ENCODE measurements at places on chromosomes 7 and 10.
A peak's percentile ranks its signal among the peaks of the same experiment; 100 is the strongest.

DNA sequence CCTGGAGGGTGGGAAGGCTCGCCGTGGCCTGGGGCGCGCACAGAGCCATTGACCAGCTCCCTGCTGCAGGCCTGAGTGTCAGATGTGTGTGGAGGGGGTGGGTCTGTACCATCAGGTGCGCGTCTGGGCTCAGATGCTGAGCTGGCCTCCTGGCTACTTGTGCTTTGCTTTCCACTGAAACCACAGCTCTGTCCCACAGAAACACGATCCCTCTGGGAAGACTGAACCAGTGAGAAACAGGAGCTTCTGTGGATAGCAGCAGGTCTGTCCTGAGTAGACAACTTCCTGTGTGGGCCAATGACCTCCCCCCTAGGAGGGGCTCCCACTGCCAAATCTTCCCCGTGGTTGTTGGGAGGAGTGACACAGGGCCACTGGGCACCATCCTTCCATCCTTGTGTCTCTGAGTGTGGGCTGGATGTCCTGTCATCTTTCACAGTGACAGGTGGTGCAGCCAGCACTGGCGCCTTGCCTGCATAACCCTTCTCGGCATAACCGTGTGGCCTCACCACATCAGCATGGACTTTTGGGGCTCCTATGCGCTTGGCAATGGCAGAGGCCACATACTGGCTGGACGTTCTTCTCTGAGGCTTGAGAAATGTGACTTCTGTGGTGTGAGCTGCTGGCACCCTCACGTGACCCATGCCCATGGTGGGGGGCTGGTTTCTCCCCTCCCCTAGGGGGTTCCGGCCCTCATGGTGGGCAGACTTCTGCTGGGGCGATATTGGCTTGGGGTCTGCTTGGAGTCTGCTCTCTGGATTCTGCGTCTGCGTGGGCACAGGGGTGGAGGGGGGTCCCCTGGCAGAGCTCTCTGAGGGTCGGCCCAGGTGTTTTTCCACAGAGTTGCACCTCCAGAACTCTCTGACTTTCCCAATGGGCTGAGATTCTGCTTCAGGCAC lies 245.5 kb upstream of the GRB10 start:
- DNase-seq: no peak

GRCh38 chr10:18504161-18504560 lies 147.2 kb downstream of the NSUN6 start:
- DNase-seq: no peak

DNA sequence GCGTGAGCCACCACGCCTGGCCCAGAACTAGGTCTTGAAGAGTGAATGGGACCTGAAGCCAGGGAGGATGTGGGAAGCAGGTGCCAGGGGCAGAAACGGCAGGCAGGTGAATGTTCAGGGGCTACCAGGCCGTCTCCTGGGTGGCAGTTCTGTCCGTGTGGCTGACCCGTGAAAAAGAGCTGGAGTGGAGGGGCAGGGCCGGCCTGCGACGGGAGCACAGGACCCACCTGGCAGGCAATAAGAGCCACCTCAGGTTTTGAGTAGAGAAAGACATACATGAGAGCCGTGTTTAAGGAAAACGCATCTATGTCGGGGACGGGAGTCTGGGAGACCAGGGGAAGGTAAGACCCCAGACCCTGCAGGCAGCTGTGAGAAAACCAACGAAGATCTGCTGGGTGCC lies 70.7 kb upstream of the ATP6V0A4 start:
- no peak for DNase-seq

DNA sequence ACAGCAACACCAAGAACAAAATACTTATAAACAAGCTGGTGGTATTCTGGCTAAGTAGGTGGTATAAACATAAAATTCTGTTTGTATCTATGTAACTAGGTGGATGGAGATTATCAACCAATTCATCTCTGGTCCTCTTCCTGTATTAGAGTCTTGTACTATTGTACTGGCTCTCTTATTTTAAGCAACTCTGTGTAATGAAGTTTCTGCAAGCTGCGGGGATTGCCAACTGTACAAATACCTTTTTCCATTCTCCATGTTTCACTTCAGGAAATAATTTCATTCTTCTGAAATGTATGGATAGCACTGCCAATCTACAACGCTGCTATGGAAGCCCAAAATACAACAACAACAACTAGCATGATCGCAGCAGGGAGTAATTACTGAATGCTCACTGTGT lies 44.8 kb downstream of the JAZF1 start:
- DNase-seq: no peak

GRCh38 chr10:62224606-62225005 lies 44.0 kb downstream of the RTKN2 start:
- DNase-seq: no peak

DNA sequence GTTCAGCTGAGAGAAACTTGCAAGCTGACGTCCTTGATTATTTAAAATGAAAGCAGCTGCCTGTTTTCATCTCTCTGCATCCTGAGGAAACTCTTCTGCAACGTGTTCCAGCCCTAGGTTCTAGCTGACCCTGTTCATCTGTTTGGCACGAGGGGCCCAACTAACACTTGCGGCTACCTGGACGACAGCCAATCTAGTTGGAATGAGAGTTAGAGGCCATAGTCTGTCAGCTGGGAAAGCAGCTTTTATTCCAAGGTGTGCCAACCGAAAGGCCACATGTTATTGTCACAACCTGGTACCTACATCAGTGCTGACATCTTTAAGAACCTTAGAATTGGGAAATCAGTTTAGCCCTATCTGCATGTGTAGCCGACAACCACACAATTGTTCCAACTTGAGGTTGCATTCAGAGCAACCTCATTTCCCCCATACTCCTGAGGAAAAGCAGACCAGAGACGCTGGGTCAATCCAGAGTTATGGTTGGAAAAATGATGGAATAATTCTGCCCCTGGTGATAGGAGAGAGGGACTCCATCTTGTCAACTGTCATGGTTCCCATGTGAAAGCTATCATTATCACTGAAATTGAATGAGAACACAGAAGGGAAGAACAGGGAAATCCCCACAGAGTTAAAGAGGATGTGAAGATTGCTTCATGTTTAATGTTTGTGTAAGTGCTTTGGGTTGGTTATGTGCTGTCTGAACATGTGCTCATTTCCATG lies 121.6 kb downstream of the EGFR start:
- DNase-seq: no peak

GRCh38 chr10:66983475-66983818 lies 57.6 kb downstream of the LRRTM3 start:
- DNase-seq: no peak

GRCh38 chr7:12401538-12402364 lies 1.9 kb downstream of the VWDE start:
- no peak for DNase-seq

- peak; percentile 73 for DNase-seq
Observed at GRCh38 chr7:101688183-101688831, 59.2 kb upstream of the MYL10 start.

GRCh38 chr7:85673876-85674275 lies 487.0 kb upstream of the SEMA3D start:
- DNase-seq: no peak

DNA sequence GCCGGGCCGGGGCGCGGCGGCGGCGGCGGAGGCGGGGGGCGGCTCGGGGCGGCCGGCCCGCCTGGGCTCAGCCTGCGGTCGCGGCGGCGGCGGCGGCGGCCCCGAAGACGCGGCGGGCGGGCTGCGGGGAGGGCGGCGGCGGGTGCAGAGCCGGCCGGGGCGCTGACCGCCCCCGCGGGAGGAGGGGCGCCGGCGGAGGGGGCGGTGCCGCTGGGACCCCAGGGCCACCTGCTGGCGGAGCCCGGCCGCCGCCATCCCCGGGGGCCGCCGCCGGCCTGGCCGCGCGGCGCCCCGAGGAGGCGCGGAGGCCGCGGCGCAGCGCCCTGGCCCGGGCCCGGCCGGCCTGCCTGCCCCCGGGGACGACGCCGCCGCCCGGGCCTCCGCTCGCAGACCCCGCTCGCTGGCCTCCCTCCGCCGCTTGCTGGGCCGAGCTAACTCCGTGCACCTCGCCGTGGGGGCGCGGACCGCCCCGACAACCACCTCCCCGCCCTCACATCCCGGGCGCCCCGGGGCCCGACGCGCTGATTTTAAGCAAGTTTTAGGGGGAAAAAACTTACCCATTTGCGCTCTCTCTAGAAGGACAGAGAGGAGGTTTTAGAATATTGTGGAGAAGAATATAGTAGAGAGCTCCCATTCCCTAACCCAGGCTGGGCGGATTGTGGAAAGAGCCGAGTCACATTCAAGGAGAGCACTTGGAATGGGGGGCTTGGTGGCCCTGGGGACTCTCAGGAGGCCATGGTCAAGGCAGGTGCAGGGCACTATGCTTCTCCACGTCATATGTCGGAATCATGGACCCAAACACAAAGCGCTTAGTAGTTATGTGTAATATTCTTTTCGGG lies at the start of gene BEND7:
BEND7 (minus strand) TSS at position 140 of the 839 bp plus-strand sequence. CDS start 481 bp downstream, outside the sequence.
- no peak for DNase-seq

- DNase-seq: no peak
Observed at GRCh38 chr10:4675808-4676207, 150.2 kb upstream of the AKR1E2 start.

- no peak for DNase-seq
Observed at GRCh38 chr7:25580141-25580540, 351.9 kb upstream of the NPVF start.

- DNase-seq: peak; percentile 48
Observed at GRCh38 chr7:24717247-24717622, 40.0 kb downstream of the GSDME start.

GRCh38 chr7:20085086-20085485 lies 132.1 kb downstream of the MACC1 start:
- no peak for DNase-seq

DNA sequence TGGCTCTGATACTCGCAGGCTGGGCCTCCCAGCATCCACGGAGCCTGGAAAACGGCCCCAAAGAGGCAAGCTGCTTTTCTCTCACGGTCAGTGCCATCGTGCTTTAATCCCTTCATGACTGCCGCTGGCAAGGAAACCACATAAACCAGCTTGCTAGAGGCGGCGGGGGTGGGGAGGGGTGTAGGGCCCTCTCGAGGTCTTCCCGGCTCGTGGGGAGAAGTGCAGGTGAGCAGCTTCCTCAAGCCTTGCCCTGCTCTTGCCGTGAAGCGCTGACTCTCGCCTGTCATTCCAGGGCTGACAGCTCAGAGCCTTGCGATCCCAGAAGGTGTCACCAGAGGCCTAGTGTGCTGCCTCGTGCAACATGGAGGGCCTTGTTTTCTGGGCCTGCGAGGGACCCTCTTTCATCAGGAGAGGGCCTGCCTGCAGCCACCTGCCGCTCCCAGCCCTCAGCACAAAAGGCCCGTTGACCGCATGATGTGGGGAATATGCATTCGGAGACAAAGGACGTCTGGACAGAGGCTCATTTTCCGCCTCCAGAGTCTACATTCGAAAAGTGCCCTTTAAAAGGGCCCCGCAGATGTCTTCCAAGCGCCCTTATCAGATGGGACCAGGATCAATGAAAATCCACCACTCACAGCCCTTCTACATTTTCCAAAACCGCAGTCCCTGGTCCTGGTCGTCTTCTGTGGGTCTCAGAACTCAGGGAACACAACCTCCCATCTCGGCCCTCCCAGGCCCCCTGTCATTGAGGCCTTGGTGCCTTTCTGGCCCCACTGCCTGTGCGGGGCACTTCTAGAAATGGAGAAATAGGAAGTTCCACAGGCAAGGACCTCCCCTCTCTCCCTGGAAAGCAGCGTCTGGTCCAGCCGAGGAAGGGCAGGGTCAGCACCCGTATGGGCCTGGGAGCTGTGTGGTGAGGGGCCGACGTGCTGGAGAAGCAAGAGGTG lies 58.7 kb downstream of the ZRANB1 start:
- DNase-seq: peak; percentile 58

GRCh38 chr10:5609952-5610616 lies 56.3 kb downstream of the ASB13 start:
- no peak for DNase-seq

- DNase-seq: no peak
Observed at GRCh38 chr10:17006631-17007417, 122.8 kb downstream of the CUBN start.

DNA sequence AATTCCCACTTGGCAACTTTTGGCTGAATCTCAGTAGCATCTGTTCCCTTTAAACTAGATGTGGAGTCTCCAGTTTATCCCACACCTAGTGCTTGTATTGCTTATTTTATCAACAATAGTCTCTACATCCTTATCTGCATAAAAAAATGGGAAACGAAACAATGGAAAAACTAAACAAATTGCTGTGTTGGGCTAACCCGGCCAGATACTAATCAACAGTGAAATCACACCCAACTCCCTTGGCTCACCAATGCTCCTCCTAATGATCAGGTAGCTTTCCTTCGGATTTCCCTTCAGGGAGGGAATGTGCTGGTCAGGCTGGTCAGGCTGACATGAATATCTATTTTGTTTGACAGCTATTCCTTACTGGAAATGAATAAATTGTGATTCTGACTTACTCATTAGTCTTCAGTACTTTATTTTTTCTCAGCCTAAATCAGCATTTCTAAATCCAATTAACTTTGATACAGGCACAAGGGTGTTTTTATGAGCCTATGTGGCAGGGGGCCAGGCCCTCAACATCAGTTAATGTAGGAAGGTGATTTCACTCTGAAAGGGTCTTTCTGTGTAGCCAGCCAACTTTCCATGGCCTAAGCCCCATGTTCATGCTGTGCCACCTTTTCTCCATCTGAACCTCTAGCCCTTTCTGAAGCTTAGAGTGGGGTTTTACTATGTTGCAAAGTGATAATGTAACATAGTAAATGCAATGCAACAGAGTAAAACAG lies 170.5 kb upstream of the NPSR1 start:
- no peak for DNase-seq

- DNase-seq: no peak
Observed at GRCh38 chr10:6062101-6062771, at the start of gene IL2RA. TSS of gene IL2RA (minus strand) at chr10:6062367. CDS start at chr10:6062151, 216 bp downstream.

DNA sequence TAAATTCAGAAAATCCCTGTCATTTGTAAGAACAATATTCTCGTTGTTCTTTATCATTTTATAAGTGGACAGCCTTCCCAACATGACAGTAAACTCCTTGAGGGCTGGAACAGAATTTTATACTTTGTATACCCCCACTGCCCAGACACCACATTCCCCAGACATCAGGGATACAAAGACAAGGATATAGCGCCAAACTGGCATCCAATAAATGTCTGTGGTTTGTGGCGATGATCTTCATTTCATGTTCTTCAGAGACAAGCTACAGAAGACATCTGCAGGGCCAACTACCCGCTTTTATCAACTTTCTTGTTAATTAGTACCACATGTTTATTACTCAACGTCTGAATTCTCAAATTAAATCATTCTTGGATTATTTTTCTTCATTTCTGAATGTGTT lies 155.9 kb downstream of the ATE1 start:
- no peak for DNase-seq

DNA sequence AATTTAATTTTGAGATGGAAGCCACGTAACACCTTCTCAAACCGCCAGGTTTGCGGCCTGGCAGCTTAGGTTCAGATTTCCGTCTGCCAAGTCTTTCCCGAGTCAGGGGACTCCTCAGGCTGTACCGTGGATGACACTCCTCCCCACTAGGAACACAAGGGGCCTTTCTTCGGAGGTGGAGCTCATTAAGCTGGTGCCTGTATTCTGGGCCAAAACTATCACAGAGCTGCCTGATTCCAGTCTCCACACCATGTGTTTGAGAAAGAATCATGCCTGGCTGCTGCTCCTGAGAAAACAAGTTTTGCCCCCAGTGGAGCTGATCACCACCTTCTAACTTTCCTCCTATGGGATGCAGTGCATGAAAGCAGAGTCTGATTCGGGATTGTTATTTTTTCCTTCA lies 44.8 kb downstream of the TMEM209 start:
- DNase-seq: no peak

Measured in right atrium auricular region (tissue), 2 donors.